ENCODE measurements at places on chromosomes 13 and 19.

DNA sequence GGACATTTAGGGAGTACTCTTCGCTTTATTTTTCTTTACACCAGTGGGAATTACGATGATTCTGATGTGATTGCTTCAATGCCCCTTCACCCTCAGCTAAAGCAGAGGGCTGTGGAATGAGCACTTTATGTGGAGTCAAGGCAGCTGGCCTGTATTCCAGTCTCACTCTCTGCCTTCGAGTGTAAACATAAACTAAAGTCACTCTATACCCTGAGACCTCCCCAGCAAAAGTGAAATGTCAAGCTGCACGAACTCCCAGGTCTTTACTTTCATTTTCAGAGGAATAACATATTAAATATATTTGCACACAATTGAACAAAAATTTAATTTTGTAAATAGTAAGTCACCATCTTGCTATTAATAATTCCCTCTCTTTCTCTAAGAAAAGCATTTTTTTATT, 557.1 kb downstream of the DACH1 start:
- no peak for DNase-seq

- DNase-seq, result no peak
These were observed 482.2 kb downstream of the SLITRK5 start for GRCh38 chr13:88153353-88153752.

DNA sequence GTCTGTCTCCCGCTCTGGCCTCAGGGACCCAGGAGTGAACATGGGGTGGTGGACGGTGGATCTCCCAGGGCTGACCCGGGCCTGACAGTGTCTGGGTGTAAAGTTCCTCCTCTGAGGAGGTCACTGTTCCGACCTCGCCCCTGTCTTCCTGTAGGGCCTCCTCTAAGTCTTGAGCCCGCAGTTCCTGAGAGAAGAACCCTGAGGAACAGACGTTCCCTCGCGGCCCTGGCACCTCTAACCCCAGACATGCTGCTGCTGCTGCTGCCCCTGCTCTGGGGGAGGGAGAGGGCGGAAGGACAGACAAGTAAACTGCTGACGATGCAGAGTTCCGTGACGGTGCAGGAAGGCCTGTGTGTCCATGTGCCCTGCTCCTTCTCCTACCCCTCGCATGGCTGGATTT, at the start of gene SIGLEC9:
TSS of gene SIGLEC9 (plus strand) at position 178 of the 400 bp plus-strand sequence. CDS start at position 247, 69 bp downstream.
- no peak for DNase-seq

GRCh38 chr19:46493236-46494145, 2.2 kb downstream of the PNMA8B start:
- no peak for DNase-seq

DNA sequence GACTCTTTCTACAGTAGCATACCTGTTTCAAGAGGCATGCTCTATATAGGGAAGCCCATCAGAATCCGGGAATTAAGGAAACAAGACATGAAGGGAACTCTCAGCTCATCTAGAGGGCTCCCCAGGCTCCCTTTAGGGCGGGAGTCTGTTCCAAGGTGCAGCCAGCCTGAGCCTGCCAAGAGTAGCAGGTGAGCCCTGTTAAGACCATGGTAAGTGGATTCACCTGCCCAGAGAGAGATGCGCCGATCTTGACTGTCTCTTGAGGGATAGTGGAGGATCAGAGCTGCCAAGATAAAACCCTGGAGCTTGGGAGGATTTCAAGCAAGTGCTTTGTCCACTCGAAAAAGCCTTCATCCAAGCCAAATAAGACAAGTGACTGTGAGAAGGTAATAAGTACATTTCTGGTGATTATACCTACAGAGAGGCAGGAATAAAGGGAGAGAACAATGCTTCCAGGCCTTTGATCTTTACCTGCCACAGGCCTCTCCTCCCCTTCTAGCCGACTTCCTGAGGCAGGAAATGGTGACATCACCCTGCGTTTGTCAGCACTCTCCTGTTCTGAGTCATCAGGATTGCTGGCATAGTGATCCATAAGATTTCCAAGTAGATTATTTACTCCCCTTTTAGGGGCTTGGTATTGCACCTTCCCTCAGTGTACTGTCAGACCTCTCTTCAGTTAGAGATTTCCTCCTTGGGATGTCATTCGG, 31.5 kb downstream of the KLF5 start:
- DNase-seq, result peak; percentile 70

DNA sequence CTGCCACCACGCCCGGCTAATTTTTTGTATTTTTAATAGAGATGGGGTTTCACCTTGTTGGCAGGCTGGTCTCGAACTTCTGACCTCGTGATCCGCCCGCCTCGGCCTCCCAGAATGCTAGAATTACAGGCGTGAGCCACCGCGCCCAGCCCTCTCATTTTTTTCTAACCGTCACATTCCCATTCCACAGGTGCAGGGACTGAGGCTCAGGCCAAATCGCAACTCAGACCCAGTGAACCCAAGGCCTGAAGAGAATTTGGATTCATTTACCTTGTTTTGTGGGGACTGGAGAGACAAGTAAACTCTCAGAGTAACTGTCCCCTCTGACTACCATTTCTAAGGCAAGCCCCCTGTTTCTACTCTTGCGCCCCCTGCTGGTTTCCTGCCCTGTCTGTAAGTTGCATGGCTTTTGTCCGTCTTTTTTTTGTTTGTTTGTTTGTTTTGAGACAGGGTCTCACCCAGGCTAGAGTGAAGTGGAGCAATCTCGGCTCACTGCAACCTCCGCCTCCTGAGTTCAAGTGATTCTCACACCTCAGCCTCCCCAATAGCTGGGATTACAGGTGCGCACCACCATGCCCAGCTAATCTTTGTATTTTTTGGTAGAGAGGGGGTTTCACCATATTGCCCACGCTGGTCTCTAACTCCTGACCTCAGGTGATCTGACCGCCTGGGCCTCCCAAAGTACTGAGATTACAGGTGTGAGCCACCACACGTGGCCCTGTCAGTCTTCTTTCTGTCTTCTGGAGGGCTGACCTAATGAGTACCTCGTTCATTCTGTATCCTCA, 2.3 kb upstream of the STRN4 start:
- DNase-seq, result peak; percentile 49

- no peak for DNase-seq
These were observed 4.8 kb upstream of the SERP2 start for GRCh38 chr13:44368599-44369368.

DNA sequence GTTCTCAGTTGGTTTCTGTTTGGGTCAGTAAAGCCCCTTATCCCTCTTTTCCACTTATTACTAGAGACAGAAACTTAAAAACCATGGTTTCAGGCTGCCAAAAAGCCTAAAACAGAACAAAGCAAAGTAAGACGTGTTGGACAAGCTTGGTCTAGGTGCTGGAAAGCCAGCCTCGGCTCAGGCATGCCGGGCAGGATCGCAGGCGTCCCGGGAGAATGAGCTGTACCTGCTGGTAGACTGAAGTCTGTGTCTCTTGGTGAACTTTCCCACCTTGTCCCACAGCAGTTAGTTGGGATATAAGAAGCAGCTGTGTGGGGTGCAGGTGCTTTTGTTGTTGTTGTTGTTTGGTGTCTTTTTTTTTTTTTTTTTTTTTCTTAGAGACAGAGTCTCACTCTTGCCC, 20.8 kb downstream of the PRAM1 start:
- DNase-seq, result no peak

DNA sequence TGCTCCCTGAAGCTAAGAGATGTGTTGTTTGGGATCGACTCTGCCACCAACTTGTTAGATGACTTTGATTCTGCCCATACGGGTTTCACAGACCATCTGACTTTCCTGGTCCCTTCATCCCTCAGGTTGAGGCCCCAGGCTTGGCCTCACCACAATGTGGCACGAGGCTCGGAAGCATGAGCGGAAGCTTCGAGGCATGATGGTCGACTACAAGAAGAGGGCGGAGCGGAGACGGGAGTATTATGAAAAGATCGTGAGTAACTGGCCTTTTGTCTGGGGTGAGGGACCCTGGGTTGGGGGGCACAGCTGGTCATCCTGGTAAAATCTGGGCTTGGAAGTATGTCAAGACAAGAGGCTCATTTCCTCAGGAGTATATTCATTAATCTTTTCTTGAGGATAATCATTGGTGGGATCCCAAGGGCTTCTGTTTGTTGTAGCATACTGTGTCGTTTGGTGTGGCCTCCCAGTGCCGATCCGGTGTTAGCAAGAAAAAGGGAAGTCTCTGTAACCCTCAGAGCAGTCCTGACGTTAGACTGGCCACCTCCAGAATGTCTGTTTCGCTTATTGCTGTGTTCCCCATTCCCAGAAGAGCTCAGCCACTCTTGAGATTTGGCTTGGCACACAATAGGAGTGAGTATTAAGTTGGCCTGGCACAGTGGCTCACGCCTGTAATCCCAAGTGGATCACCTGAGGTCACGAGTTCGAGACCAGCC, 1.4 kb downstream of the CLASRP start:
- no peak for DNase-seq

DNA sequence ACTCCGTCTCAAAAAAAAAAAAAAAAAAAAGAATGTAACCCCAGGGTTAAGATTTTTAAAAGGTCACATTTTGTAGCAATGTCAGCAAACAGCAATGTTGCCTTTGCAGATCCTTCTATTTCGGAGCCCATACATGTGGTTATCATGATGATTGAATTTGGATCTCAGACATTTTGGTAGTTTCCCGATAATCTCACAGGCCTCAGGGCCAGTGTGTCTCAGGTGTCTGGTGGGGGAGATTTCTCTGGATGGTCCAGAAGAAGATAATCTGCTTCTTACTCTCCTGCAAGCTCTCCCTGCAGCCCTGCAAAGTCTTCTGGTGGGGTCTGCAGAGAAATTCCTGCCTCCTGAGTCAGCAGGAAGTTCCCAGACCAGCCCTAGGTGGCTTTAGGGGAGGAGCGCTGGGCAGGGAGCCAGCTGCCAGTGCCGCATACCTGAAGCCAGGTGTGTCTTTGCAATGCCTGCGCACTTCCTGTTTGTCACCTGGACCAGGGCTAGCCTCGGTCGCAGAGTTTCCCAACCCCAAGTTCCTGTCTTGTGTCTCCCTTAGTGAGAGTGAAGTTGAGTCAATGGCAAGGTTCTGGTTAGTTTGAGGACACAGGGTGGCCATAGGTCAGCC, 1.4 kb downstream of the SH2D3A start:
- no peak for DNase-seq

Measured in HFFc6 (cell line).